CD4-positive, alpha-beta T cell treated with Interleukin-10 for 1 hour (primary cell): ENCODE measurements at places on chromosomes 1 and 21.

- no peak for DNase-seq
Observed at GRCh38 chr1:27153927-27154358, 982 bp downstream of the SLC9A1 start.

DNA sequence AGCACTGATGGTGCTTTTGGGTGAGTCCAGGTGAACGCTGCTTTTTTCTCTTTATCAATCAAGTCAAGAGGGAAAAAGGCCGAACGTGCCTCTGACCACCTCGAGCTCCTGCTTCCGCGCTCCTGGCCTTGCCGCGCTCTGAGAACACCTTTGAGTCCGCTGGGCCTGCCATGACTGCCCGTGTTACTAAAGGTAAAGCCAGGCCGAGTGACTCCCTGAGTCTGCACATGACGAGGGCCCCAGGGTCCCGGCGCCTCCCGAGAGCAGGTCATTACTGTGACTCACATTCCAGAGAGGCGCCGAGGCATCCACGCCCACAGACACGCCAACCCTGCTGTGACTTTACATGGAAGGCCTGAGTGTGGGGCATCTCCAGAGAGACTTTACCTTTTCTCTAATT, 11.1 kb downstream of the POFUT2 start:
- DNase-seq = no peak

DNA sequence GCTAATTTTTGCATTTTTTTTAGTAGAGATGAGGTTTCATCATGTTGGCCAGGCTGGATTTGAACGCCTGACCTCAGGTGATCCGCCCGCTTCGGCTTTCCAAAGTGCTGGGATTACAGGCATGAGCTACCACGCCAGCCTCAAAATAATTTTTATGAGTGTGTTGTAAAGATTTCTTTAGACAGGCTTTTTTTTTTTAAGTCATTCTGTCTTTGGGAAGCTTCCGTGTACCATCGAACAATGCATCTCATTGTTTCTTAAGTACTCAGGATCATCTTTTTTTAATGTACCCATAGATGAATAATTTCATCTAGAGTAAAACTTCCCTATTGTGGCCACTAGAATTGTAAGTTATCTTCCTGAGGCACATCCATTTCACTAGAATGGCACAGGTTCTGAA, 19.6 kb upstream of the SDC3 start:
- DNase-seq = no peak

- no peak for DNase-seq
Observed at GRCh38 chr1:214022810-214023425, 35.1 kb downstream of the PROX1 start.

DNA sequence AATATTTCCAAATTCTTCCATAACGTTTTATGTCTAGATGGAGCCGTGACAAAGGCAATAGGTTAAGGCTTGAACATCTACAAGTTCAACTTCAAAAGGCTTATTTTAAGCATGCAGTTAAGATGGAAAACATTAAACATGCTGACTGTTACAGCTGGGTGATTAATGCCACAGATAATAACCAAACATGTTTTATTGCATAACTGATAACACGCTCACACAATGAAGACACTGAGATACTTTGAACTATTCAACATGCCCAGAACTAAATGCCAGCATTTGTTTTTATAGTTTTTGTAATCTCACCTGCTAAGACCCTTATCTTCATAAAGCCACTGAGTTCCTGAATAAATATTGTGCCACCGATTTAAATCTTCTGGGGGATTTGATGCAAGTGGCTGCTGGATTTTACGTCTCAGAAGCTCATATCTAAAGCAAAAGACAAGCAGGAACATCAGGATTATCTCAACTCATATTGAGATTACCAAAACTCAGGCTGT, 310.4 kb downstream of the KCTD3 start:
- no peak for DNase-seq

DNA sequence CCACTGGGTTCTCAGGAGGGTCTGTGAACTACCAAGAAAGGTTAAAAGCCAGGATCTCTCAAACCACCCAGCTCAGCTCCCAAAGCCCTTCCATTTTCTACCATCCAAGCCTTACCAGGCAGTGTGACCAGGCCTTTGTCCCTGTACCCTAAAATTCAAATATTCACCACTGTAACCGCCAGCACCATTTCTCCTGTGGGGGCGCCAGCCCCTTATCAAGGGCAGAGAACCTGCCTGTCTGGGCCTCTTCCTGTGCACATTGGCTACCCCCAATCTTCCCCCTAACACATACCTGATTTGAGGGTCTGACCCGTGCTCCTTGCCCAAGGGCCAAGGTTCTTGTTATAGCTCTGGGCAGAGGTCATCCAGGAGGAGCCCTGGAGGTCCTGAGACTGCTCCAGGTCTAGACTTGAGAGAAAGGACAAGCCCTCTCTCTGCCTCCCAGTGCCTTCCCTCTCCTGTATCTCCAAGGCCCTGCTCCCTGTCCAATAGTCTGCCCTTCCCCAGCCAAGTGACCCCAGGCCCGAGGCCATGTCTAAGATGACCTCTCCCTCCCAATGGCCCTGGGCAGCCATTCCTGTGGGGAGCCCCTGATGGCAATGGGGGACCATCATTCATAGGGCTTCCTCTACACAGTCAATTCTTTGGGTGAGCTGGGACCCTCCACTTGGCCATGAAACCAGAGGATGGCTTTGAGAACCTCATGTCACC, 78.5 kb downstream of the FHAD1 start:
- DNase-seq = no peak
